ENCODE measurements at places on chromosomes 2 and 18.

GRCh38 chr18:52572036-52573000 is 232.3 kb downstream of the DCC start:
- DNase-seq, result no peak

DNA sequence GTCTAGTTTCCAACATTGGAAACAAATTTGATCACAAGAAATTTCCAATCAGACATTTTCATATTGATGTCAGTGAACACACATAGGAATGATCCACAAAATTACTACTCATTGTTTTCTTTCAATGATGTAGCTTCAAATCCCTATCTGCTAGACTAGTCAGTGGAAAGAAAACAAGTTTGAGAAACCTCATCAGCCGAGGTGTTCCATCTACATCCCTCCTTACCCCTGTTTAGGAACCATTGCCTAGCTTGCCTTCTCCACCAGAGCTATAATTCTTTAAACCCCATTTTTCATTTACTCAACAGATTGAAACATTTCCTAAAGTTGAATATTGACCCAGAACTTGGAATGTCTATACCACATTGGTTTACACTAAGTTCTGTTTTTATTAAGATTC is 45.3 kb downstream of the HNMT start:
- DNase-seq, result no peak

DNA sequence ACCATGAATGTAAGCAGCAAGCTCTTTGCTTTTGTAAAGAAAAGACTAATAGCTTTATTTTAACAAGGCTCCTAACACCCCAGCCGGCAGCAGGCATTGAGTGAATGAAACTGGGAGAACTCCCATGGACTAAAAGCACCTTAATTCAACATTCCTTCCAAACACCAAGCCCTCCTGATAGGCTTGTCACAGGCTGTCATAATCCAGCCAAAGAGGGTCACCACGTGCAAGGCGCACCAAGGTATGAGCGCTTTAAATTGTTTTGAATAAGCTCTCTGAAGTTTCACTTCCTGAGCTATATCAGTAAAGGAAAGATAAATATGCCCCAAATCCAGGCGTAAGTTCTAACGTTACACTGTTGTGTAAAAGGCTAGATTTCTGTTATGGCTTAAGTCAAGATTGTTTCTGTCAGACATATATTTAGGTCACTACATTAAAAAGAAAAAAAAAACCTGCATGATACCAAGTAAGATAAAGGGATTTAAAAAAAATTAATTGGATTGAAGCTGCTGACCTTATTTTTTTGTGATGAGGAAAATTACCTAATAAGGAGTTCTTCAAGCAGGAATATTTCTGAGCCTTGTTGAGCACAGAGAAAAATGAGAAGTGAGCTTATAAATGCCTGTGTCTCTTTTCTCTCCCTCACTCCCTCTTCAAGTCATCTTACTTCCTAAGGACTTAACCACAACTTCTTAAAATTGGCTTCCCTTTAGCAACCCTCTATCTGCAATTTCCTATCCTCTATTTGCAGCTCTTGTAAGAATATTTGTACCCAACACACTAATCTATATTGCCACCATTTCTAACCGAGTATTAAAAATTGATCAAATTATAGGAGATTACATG is 136.1 kb upstream of the NRP2 start:
- DNase-seq, result no peak

DNA sequence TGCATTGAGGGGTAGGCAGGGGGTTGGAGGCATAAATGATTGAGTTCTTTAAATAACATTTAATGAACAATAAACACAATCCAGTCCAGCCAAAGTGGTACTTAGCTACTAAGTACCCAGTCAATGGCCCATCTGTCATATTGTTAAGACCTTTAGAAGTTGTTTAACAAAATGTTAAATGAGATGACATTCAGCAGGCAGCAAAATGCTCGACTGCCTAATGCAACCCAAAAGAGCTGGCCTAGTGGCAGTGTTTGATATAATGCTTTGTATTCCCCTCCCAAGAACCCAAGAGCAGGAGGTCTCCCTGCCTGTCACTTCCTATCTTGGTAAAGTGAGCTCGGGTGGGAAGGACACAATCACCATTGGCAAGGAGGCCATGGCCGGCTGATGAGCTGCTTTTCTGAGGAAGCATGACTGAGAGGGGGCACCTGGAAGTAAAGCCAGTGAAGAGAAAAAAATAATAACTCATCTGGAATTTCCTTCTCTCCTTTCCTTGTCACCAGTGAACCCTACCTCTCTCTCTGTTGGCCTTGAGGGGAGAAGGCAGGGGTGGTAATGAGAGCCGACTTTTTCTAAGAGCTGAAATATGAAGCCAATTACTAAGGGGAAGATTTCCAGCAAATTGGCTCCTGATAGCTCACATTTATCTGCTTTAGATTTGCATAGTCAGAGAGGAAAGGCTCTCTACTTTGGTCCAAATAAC is 140.6 kb downstream of the C1D start:
- no peak for DNase-seq
